ENCODE measurements at places on chromosomes 13 and 19. TPM values are rescaled to one million over a fixed set of nuclear protein-coding genes. Genes with fewer than 3 reads are reported as not detected.
A peak's percentile ranks its signal among the peaks of the same experiment; 100 is the strongest.

GRCh38 chr13:33433316-33433715 lies 147.8 kb upstream of the STARD13 start:
- H3K36me3 ChIP-seq: no peaks in the 10 kb centered on the region
- H3K4me3 ChIP-seq: no peak overlapping the region
- peak; percentile 77 for DNase-seq
- no peaks in the 10 kb centered on the region for H3K4me1 ChIP-seq
- H3K27me3 ChIP-seq: no peaks in the 10 kb centered on the region
- H3K27ac ChIP-seq: no peak overlapping the region

Gene PGLYRP2
- total RNA-seq: not detected

Gene FOSB
- 2.0 TPM for total RNA-seq

DNA sequence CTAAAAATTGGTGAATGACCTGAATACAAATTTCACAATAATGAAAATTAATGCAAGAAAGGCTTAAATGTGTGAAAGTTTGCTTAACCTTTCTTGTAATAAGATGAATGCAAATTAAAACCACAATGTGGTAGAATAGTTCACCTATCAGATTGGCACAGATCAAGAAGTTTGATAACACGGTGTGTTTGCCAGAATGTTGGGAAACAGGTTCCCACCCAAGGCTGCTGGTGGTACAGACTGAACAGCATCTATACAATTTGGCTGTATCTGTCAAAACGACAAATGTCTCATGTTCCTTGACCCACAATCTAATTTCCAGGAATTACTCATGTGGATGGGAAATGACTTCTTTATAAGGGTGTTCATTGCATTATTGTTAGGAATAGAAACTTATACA lies 8.6 kb upstream of the IRS2 start:
- H3K27ac ChIP-seq: no peak overlapping the region
- no peaks in the 10 kb centered on the region for H3K36me3 ChIP-seq
- H3K4me1 ChIP-seq: no peaks in the 10 kb centered on the region
- H3K27me3 ChIP-seq: peaks cover 55% of the 10 kb centered on the region
- DNase-seq: no peak
- no peak overlapping the region for H3K4me3 ChIP-seq

Gene PSMC4
- 110 TPM for total RNA-seq

Gene GPATCH1
- 8.1 TPM for total RNA-seq

Gene KCNJ14
- total RNA-seq: 1.4 TPM

Gene WDR88
- not detected for total RNA-seq

DNA sequence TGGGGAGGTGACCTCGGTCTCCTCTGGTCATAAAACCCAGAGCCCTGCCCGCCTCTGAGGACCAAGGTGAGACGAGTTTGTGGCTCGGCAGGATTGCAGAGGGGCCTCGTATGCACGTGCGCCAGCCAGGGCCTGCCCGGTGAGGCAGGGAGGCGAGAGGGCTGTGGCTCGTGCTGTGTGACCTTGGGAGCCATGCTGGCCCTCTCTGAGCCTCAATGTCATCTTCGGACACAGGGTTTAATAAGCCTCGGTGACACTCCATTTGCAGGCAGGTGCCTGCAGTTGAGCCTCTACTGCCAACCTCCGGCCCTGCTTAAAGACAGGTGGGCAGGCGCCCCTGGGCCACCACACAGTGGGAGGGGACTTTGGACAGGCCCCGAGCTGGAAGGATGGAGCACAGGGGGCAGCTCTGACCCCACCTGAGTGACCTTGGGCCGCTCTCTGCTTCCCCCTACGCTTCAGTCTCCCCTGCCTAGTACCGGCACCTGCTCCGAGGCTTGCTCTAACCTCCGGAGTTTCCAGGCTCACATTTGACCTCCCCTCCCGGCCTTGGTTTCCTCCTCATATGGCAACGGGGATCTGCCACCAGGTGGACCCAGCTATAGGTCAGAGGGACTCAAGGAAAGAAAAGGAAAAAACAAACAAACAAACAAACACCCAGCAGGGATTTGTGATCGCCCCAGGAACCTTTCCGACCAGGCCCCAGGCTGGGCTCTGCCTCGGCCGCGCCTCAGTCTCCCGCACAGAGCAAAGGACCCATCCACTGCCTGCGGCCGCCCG lies 3.1 kb downstream of the ZBTB7A start:
- H3K27me3 ChIP-seq: no peaks in the 10 kb centered on the region
- peak; percentile 22 for DNase-seq
- peak overlapping the region; percentile 77 for H3K4me3 ChIP-seq
- H3K36me3 ChIP-seq: peaks cover 5% of the 10 kb centered on the region
- no peak overlapping the region for H3K27ac ChIP-seq
- peaks cover 18% of the 10 kb centered on the region for H3K4me1 ChIP-seq

DNA sequence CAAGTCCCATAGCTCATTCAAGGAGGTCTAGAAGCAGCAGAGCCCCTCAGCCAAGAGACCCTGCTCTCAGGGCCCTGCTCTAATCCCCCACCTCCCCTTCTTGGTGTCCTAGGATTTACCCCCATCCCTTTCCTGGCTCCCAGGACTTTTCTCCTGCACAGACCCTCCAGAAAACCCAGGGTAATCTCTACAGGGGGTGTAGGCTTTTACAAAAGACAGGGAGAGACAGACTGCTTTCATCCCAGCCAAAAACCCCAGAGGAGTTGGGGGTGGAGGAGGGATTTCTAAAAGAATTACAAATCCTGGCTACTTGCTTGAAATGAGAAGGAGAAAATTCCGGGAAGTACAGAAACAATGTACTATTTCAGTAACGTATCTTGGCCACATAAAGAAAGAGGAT lies 133.3 kb downstream of the TNFSF13B start:
- no peak for DNase-seq
- no peak overlapping the region for H3K4me3 ChIP-seq
- no peak overlapping the region for H3K27ac ChIP-seq
- no peaks in the 10 kb centered on the region for H3K27me3 ChIP-seq
- no peaks in the 10 kb centered on the region for H3K36me3 ChIP-seq

Data from endothelial cell of umbilical vein (primary cell).